Smooth muscle cell of the coronary artery (primary cell): ENCODE measurements at places on chromosomes 4 and X. TPM values are rescaled to one million over a fixed set of nuclear protein-coding genes. Genes with fewer than 3 reads are reported as not detected.

UGT2B15 gene
- total RNA-seq: not detected in 2 replicates

PAGE2 gene
- not detected in 2 replicates for total RNA-seq

MAGEA8 gene
- total RNA-seq: not detected in 2 replicates

ADH7 gene
- total RNA-seq: 0.70 TPM in 1 of 2 replicates, not detected in the other

CXorf49 gene
- total RNA-seq: not detected in 2 replicates

PDLIM3 gene
- total RNA-seq: 10.3 and 307 TPM in 2 replicates
